NCI-H187 treated with DMSO at 0.1 percent for 48 hours (cell line): ENCODE measurements at places on chromosomes 6 and 20.

DNA sequence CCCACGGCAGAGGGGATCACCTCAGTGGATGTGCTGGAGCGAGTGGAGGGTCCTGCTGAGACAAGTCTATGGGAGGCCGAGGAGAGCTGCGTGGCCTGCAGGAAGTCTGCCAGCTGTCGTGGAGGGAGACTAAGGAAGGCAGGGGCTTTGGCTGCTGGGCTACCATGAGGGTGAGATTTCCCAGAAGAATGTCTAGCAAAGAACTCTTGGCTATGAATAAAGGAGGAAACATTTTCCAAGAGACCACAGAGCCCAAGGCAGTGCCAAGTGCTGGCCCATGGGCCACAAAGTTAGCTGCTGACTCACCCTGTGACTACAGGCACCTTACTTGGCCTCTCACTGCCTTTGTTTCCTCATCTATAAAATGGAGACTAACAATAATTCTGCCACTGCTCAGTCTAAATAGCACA lies 73.4 kb downstream of the PRDM1 start:
- DNase-seq = no peak

DNA sequence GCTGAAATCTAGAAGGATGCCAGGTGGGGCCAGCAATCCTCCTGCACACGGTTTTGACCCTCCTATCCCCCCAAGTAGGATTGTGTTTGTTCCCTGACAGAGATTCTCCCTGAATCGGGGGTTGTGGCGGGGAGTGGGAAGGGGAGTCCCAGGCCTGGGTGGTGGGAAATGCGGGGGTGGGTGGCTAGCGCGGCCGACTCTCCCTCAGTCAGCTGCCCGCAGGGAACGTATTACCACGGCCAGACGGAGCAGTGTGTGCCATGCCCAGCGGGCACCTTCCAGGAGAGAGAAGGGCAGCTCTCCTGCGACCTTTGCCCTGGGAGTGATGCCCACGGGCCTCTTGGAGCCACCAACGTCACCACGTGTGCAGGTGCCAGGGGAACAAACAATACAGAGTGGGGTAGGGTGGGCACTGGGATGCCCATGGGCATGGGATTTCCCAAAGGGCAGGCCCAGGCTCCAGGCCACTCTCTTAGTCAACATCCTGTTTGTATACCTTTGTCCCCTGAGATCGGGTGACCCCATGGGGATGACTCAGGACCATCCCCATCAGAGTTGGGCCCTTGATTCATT lies 16.1 kb upstream of the ZNF76 start:
- no peak for DNase-seq

DNA sequence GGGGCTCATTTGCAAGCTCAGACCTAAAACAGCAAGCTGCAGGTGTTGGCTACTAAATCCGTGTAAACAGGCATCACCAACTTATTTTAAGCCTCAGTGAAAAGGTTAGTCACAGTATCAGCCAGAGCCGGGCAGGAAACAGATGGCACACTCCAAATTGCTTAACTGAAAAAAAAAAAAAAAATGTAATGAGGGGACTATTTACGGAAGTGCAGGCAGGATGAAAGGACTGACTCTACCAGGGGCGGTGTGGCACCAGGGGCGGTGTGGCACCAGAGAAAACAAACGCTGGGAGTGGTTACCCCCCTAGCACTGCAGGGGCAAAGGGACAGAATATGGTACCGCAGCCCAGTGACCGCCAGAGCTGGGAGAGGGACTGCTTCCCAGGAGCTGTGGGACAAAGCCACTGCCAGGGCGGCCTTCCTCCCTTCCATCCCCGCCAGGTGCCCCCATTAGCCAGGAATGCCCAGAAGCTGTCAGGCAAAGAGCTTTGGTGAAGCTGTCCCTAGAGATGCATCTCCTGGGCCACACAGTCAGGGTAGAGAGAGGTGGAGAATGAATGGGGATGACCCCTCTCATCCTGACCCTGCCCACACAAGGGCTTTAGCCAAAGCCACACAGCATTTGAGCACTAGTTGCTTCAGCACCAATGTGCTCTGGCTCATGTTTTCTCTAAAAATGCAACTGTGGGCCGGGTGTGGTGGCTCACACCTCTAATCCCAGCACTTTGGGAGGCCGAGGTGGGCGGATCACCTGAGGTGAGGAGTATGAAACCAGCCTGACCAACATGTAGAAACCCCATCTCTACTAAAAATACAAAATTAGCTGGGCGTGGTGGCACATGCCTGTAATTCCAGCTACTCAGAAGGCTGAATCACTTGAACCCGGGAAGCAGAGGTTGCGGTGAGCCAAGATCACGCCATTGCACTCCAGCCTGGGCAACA lies 39.6 kb upstream of the GFOD1 start:
- DNase-seq = no peak

DNA sequence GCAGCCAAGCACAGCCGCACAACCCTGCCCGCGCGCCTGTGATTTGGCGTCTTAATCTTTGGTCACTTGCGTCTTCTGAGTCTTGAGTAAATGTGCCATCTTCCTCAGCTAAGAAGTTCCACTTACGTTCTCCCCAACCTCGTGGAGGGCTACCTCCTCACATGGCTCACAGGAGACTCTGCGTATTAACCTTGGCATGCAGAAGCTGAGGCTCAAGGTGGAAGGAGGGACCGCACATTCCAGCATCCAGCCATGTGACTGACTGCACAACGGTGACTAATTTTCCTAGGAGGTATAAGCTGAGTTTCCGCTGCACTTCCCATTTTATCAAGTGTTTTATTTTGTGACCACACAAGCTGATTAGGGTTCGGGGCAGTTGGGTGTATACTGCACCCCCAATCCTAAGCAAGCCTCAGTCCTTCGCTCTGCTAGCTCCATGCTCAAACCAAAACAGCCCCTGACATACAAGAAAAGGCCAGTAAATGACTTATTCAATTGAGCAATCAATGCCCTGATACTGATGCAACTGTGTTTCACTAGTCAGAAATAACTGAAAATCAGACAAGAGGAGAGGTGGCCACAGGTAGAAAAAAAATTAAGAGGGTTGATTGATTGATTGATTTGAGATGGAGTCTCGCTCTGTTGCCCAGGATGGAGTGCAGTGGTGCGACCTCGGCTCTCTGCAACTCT lies 7.0 kb downstream of the BEND3 start:
- no peak for DNase-seq

- no peak for DNase-seq
Observed at GRCh38 chr6:72702421-72702820, 80.6 kb downstream of the KCNQ5 start.

DNA sequence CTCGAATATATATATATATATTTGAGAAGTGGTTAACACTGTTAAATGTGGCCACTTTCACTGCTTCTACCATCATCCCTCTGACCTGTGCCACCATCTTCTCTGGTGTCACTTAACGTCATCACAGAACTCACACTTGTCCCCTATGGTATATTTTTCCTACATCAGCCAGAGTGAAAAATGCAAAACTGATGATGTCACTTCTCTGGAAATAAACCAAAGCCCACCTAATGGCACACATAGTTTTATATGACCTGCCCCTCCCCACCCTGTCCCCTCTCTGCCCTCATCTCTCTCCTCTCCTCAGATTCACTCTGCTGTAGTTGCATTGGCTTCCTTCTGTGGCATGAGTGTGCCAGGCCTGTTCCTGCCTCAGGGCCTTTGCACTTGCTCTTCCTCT lies 63.9 kb upstream of the IFNGR1 start:
- no peak for DNase-seq

DNA sequence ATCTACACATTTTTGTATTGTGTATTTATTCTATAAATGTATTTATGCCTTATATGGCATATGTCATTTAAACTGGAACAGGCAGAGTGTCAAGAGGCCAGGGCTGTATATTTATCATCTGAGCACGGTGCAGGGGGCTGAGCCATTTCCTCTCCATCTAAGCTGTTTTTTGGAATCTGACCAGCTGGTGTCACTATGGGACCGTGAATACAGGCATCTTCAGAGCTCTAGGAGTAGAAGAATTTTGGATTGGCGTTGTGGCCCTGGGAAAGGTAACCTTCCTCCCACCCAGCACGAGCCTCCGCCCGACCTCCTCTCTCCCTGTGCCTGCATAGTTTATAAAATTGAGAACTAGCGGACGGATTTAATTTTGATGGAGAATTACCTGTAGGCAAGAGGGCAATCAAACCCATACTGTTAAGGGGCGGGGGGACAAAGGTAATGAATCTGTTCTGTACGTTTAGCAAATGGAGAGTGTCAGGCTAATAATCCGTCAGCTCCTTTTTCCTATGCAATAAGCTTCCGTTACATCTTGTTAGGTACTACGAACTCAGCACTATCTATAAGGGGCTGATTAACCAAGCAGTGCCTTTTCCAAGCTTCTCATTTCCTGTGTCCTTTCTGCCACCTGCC lies 29.0 kb upstream of the EEF1E1 start:
- no peak for DNase-seq

DNA sequence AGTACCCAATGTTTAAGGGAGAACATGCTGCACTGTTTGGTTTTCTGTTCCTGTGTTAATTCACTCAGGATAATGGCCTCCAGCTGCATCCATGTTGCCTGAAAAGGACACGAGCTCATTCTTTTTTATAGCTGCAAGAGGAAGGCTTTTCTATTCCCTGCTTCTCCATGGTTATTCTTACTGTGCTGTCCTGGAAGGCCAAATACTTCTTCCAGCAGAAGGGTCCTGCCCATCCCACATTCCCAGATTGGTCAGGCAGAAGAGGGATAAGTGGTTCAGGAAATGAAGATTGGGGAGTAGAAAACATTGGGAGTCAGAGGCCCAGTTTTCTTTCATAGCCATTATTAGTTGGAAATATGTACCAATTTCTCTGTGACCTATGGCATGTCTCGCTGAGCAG lies 122.4 kb downstream of the TCP11 start:
- DNase-seq = no peak

DNA sequence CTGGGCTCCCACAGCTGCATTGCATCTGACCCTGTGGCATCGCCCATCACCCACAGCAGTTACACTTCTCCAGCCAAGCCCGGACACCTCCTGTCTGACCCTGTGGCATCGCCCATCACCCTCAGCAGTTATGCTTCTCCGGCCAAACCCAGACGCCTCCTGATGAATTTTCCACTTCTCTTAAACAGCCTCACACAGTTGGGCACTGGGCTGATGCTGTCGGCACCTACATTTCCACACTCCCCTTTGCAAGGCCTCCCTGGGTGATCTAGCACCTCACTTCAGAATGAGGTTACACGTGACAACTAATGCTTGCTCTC lies 175.2 kb upstream of the ARID1B start:
- no peak for DNase-seq

DNA sequence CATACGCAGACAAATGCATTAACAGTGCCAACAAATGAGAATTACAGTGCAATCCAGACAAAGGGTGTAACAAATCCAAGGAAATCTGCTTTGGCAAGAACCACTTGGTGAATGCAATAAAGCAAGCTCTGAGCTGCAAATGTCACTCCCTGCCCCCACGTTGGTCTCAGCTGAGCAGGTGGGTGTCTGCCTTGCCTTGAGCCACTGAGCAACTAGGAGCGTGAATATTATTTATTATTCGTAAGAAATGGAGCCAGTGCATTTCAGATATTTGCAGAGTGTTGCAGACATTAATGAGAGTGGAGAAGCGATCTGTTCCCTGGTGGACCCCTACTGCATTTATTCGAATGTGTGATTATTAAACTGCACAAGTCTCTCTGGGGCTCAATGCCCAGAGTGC lies 36.6 kb upstream of the F13A1 start:
- DNase-seq = no peak

GRCh38 chr6:136720045-136720770 lies 72.1 kb downstream of the MAP3K5 start:
- no peak for DNase-seq

DNA sequence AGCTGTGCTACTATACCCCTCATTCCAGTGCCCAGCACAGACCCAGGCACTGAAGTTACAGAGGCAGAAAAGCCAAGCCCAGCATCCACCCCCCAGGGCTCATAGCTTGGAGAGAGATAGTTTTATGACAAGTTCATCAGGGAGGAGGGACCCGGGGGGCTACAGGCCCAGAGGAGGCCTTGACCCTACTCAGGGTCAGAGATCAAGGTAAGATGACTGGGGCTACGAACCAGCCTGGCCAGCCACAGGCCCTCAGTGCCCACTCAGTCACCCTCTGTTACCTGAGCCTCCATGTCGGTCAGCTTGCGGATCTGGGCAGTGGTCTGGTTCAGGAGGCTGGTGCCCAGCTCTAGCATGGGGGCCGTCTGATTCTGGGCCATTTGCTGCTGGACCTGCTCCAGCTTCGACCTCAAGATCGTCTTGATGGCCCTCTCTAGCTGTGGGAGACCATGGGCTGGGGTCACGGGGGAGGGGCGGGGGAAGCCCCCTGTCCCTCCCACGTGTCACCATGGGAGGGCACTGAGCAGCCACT lies 26.1 kb downstream of the ANGPT4 start:
- DNase-seq = no peak

DNA sequence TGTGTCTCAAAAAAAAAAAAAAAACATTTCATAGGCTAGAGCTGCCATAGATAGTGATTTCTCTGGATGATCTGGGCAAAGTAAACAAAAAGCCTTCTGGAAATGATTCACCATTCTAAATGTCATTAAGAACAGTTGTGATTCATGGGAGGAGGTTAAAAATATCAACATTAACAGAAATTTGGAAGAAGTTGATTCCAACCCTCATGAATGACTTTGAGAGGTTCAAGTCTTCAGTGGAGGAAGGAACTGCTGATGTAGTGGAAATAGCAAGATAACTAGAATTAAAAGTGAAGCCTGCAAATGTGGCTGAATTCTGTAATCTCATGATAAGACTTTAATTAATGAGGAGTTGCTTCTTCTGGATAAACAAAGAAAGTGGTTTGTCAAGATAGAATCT lies 26.8 kb upstream of the MMP24 start:
- DNase-seq = no peak

- DNase-seq = no peak
Observed at GRCh38 chr6:79215213-79215824, 19.2 kb downstream of the HMGN3 start.

GRCh38 chr20:49646126-49646525 lies 67.6 kb downstream of the B4GALT5 start:
- no peak for DNase-seq

DNA sequence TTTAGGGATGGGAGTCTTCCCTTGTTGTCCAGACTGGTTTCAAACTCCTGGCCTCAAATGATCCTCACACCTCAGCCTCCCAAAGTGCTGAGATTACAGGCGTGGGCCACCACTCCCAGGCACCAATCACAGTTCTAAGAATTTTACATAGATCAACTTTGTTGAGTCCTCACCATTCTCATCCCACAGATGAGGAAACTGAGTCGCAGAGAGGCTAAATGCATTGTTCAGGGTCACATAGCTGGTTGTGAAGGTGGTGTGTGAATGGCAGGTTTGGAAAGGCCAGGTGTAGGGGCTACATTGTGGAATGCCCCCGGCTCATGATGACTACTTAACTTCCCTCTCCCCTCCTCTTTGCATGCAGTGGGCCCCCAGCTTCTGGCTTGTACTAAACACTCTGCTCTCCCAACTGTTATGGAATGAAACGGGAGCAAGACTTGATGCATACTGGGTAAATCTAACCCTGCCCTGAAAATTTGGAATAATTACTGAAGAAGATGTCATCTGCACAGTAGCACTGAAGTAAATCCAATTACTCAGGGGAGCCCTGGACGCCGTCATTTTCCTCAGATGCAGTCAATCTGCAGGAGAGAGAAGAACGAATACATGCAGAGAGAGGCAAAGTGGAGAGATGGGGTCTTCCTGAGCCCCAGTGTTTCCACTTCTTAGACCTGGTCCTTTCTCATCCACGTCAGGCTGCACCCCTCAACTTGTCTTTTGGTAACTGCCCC lies 102.3 kb upstream of the ZNF217 start:
- DNase-seq = no peak
